ENCODE measurements at places on chromosomes 1 and 21. TPM values are rescaled to one million over a fixed set of nuclear protein-coding genes. Genes with fewer than 3 reads are reported as not detected.
A peak's percentile ranks its signal among the peaks of the same experiment; 100 is the strongest.

DNA sequence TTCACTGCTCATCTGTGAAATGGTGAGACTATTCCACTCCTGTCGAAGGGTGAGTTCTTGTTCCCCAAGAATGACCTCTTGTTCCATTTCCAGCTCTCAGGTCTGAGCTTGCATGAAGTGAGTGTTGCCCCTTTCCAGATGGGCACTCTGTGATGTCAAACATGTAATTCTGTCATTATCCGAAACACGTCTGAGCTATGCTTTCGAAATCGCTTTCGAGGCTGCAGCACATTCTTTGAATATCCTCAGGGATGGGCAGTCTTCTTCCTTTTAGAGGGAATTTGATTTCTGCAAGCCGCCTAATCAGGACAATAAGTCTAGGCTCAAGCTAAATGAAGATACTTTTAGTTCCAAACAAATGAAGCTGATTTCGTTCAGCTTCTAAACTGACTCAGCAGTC is 15.1 kb downstream of the NFASC start:
- H3K27me3 ChIP-seq = no peaks in the 10 kb centered on the region
- no peaks in the 10 kb centered on the region for H3K4me1 ChIP-seq
- no peaks in the 10 kb centered on the region for H3K36me3 ChIP-seq
- no peak overlapping the region for H3K27ac ChIP-seq
- H3K4me3 ChIP-seq = no peak overlapping the region
- DNase-seq = no peak

- peak overlapping the region; percentile 33 for H3K27ac ChIP-seq
- DNase-seq = no peak
- no peaks in the 10 kb centered on the region for H3K36me3 ChIP-seq
- H3K4me3 ChIP-seq = no peak overlapping the region
- H3K27me3 ChIP-seq = no peaks in the 10 kb centered on the region
- no peaks in the 10 kb centered on the region for H3K4me1 ChIP-seq
These were observed 374.6 kb upstream of the RUNX1 start for GRCh38 chr21:35423709-35424108.

GRCh38 chr1:3732434-3733093 is 19.7 kb upstream of the CCDC27 start:
- H3K27me3 ChIP-seq = no peaks in the 10 kb centered on the region
- no peak overlapping the region for H3K4me3 ChIP-seq
- DNase-seq = no peak
- H3K36me3 ChIP-seq = no peaks in the 10 kb centered on the region
- H3K27ac ChIP-seq = no peak overlapping the region
- H3K4me1 ChIP-seq = peaks cover 5% of the 10 kb centered on the region

DNA sequence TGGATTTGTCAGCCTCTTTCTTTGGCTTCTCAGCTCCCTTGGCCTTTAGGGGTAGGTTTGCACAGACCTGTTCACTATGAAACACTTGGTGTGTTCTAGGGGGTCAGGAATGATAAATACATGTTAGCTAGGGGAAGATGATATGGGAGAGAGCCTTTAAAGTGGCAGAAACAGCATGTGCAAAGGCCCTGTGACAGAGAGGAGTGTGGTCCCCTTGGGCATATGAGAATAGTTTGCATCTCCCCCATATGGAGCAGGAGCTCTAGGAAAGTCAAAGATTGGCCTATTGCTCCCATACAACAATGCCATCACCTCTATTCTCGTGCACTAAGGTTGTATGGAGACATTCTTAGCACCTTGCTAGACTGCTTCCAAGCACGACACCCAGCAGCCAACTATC is 10.7 kb upstream of the NTPCR start:
- no peak overlapping the region for H3K4me3 ChIP-seq
- H3K27ac ChIP-seq = no peak overlapping the region
- H3K27me3 ChIP-seq = no peaks in the 10 kb centered on the region
- DNase-seq = no peak

DNA sequence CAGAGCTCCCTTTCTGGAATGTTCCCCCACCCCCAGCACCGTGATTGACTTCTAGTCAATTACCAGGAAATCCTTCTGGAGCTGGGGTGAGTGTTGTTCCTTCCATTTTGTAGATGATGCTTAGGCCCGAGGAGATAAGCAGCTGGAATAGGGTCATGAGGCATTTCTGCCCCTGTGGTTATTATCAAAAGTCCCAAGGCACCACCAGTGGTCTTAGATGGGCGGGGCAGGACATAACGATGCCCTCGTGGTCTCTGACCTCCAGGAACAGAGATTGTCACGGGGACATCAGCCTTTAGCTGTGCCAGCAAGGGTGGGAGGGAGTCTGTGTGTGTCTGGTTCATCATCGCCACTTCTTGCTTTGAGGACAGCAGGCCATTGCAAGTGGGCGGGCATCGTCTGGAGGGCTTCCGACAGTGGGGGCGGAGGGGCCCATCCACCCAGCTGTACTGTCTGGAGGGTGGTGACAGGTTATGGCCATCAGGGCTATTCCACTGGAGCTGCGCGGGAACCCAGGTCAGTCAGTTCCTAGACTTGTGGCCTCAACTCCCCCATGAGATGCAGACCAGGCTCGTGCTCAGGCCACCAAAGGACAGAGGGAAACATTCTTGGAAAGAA is 22.6 kb downstream of the TNFRSF8 start:
- no peaks in the 10 kb centered on the region for H3K36me3 ChIP-seq
- no peak overlapping the region for H3K27ac ChIP-seq
- H3K4me1 ChIP-seq = no peaks in the 10 kb centered on the region
- no peak for DNase-seq
- no peak overlapping the region for H3K4me3 ChIP-seq

DNA sequence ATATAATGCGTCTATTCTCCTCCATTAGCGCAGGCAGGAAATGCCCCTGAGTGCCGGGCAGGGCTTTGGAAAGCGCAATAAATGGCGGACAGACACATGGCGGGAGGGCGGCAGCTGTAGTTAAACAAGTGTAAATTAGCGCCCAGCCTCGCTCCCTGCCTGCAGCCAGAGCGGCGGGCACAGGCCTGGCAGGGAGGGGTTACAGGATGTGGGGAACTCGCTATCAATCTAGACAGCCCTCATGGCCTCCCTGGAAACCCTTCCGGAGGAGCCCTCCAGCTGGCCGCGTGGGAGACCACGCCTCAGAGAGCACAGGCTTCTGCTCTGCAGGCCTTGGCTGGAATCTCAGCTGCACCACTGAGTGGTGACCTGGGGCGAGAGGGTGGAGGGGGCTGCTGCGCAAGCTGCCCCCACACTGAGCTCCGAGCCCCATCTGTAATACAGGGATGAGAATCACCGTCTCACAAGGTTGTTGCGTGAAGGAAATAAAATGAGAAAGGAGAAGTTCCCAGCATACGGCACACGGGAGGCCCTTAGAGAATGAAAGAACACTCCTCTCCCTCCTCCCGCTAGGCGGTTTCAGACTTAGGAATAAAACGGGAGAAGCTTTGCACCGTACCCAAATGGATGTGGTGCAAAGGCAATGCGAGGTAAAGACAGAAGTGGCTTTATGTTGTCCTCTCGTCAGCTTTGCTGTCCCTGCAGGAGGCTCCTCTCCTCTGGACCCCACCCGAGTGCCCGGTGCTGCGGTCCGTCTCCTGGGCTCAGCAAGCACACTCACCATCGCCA is 167.2 kb upstream of the POU3F1 start:
- DNase-seq = no peak
- no peaks in the 10 kb centered on the region for H3K4me1 ChIP-seq
- no peak overlapping the region for H3K27ac ChIP-seq
- no peaks in the 10 kb centered on the region for H3K36me3 ChIP-seq
- no peak overlapping the region for H3K4me3 ChIP-seq

DNA sequence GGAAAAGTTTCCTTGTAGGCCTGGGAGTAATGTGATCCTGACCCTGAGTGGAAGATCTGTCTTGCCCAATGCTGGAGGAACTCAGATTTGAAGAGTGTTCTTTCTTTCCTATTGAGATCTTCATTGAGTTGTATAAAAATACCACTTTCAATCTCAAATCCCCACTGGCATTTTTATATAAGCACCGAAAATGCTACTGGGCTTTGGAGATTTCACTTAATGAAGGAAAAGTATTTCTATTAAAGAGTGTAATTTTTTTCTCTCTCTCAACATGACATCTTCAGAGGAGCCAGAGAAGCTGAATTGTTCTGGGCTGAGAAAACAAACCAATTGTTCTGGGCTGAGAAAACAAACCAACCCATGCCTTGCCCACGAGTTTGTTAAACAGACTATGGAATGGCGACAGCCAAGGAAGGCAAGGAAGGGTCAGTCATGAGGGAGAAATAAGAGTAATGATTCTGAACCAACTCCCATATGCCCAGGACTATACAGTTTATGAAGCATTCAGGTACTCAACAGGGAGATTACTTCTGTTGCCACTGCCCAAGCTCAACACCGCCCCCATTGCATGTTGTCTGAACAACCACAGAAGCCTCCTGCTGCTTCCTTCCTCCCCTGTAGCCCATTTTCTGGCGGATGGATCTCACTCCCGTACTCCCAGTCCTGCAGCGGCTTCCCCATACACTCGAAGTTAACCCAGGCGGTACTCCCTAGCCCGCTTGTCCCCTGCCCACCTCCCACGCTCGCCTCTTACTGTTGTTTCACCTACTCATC is 103.2 kb downstream of the BEND5 start:
- H3K27me3 ChIP-seq = no peaks in the 10 kb centered on the region

GRCh38 chr1:98104289-98104688 is 183.5 kb upstream of the DPYD start:
- H3K4me3 ChIP-seq = no peak overlapping the region
- no peaks in the 10 kb centered on the region for H3K36me3 ChIP-seq
- H3K27ac ChIP-seq = no peak overlapping the region
- no peaks in the 10 kb centered on the region for H3K27me3 ChIP-seq
- no peaks in the 10 kb centered on the region for H3K4me1 ChIP-seq
- no peak for DNase-seq

DNA sequence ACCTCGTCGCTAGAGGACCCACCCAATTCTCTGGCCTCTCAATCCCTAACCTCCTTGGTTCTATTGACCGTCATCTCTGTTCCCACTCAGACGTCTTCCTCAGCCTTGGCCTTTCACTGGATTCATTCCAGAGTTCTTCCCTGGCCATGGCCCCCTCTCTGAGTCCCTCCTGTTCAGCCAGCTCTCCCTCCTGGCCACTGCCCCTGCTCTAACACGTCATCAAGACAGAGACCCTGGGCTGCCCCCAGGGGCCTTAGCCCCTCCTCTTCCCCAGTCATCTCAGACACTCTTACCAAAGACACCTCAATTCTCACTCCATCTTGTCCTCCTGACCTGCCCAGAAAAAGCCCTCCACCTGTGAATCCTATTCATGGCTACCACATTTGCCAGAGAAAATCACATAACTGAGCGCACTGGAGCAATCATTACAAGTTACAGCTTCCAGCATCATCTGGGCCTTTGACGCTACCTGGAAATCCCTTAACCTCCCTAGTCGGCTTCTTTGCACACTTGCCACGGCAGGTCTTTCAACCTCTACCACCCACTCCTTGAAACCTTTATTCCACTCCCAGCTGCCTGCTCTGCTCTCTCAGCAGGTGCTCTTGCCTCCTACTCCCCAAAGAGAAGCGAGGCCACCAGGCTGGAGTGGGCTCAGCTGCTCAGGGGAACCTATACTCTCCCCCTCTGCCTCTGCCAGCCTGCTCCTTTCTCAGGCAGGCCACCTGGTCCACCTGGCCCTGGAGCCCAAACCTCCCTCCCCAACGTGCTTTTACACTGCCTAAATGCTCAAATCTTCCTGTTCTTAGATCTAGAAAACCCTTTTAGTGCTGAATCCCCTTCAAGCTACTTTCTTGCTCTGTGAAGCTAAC is 14.0 kb downstream of the DCST2 start:
- H3K36me3 ChIP-seq = no peaks in the 10 kb centered on the region
- H3K4me1 ChIP-seq = peaks cover 20% of the 10 kb centered on the region
- H3K27me3 ChIP-seq = no peaks in the 10 kb centered on the region

DNA sequence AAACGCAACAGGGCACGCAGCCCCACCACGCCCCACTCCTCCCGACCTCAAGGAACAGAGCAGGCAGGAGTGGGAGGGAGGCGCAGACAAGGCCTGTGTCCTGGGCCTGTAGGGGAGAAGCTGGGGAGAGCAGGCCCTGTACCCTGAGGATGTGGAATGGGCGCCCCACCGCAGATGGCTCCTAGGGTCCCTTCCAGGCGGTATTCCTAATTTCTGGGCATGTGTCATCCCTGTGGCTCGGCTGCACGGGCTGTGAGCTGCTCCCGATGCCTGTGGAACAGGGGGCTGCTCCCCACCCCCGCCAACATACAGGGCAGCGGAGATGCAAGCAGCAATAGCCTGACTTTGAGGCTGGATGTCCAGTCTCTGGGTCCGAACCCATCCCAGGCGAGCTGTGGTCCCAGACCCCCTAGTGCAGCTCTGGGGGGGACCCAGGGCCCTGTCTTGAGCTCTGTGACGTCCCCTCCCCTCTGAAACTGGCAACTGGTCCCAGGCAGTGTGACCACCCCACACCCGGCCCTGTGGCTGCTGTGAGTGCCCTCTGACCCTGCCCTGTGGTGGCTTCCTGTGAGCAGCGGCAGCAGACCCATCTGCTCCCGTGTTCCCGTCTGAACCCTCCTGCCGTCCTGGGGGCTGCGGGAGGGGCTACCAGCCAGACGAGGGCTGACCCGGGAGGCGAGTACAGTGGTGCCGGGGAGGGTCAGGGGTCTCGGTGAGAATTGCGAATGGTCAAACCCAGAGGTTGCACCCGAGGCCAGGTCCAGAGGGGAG is 13.9 kb upstream of the COL6A2 start:
- H3K4me1 ChIP-seq = no peaks in the 10 kb centered on the region
- H3K36me3 ChIP-seq = no peaks in the 10 kb centered on the region
- no peak for DNase-seq

DNA sequence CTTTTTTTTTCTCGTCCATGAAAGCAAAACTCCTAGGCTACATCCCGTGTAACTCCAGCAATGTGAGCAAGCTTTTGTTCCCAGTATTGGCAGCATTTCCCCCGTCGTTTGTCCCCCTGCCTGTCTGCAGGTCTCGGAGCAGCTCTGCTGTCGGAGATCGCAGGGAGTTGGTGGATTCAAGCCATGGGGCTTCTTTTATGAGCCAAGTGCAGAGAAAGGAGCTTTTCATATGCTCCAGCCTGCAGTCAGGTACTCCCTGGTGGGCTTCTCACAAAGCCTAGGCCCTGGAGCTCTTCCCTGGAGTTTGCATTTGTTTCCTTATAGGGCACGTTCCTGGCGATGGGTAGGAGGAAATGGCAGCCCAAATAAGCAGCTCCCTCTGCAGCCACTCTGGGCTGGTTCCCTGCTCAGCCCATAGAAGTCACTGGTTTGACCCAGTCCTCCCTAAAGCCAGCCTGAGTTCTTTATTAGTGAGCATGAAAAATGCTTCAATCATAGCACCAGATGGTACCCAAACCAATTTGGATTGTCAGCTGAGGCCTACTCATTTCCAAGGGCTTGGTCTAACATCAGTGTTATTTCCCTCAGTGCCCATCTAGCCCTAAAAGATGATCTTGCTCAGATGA is 78.3 kb downstream of the NUF2 start:
- H3K4me1 ChIP-seq = no peaks in the 10 kb centered on the region
- H3K27me3 ChIP-seq = no peaks in the 10 kb centered on the region
- no peak overlapping the region for H3K27ac ChIP-seq
- H3K36me3 ChIP-seq = no peaks in the 10 kb centered on the region
- H3K4me3 ChIP-seq = no peak overlapping the region
- DNase-seq = no peak

- peak; percentile 77 for DNase-seq
- H3K36me3 ChIP-seq = no peaks in the 10 kb centered on the region
- H3K4me1 ChIP-seq = peaks cover 50% of the 10 kb centered on the region
These were observed 24.2 kb upstream of the NPPB start for GRCh38 chr1:11882814-11883538.

GRCh38 chr21:32726839-32727686 is 750 bp downstream of the SYNJ1 start:
- peak overlapping the region; percentile 94 for H3K27ac ChIP-seq
- no peaks in the 10 kb centered on the region for H3K27me3 ChIP-seq
- peaks cover 7% of the 10 kb centered on the region for H3K36me3 ChIP-seq
- H3K4me1 ChIP-seq = peaks cover 12% of the 10 kb centered on the region
- DNase-seq = no peak
- H3K4me3 ChIP-seq = peak overlapping the region; percentile 96

Gene RSPH1
- not detected for total RNA-seq

Gene PHGDH
- total RNA-seq = 5.1 TPM

Gene CAMK1G
- not detected for total RNA-seq

Gene TCHH
- not detected for total RNA-seq
